ENCODE measurements at places on chromosomes 4 and X. TPM values are rescaled to one million over a fixed set of nuclear protein-coding genes. Genes with fewer than 3 reads are reported as not detected.

DNA sequence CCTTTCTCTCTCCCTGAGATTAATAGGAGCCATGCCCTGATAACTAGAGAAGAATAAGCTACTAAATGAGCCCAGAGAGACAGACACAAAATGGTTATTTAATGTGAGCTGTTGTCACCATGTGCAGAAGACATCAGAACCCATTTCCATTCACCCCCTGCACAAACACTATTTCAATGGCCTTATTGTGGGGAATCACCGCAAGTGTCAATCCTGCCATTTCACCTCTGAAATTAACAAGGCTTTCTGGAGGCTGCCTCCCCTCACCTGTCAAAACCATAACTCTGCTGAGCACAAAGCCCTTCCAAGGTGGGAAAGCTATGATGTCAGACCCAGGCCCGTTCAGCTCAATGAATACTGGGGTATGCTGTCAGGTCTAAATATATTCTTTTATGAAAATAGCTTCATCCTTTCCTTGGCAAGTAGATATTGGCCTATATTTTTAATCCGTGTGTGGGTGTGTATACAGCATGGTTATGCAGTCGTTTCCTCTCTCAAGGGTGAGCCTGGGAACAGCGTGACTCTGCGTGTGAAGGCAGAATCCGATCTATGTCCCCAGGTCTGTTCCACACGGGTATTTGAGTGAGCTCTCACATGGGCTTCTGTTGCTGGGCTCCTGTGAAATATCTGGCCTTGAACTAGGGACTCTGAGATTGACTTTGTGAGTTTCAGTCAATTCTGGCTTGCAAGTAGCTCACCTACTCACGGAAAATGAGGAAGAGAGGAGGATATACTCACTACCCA is 266.3 kb downstream of the FBXW7 start:
- DNase-seq = no peak

DNA sequence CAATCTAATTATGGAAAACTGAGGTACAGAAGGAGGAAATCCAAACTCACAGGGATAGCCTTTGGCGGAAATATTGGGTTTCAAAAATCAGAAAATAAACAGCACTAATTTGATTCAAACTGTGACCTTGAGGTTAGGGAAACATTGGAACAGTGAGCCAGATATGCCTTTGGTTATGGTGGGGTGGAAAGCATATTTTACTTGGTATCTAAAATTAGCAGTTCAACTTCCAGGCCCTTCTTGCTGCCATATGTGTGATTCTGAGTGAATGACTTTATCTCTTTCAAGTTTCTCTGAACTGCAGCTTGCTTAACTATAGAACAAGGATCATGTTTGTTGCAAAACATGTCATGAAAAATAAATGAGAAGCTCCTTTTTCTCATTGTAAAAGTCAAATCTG is 240.9 kb upstream of the VEGFC start:
- no peak for DNase-seq

DNA sequence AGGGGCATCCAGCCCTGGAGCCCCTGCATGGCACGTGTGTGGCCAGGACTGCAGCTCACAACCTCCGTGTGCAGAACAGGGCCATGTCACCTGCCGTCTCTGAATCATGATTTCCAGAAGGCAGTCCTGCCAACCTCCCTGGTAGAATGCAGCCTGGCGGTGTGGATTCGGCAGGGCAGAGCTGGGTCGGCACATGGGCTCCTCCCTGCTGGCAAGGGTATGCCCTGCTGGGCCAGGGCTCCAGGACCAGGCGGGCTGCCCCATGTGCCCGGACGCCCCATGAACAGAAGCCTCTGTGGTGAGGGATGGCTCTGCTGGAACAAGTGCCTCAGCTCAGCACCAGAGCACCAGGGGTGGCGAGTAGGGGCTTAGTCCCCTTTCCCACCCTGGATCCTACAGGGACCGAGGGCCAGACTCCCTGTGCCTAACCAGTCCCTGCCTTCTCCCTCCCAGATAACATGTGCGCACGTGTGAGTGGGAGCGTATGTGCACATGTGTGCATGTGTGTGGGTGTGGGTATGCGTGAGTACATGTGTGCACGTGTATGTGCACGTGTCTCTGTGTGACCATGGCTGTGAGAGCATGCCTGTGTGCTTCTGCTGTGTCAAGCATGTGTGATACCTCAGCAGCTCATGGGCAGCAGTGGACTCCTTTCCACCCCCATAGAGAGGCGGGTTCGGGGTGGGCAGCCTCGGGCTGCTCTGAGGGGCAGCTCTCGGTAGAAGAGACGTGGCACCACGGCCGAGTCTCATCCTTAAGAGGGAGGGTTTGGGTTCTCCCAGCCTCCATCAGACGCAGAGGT is 10.3 kb upstream of the MXD4 start:
- no peak for DNase-seq

GRCh38 chrX:66408507-66408906 is 230.4 kb downstream of the EDA2R start:
- DNase-seq = no peak

DNA sequence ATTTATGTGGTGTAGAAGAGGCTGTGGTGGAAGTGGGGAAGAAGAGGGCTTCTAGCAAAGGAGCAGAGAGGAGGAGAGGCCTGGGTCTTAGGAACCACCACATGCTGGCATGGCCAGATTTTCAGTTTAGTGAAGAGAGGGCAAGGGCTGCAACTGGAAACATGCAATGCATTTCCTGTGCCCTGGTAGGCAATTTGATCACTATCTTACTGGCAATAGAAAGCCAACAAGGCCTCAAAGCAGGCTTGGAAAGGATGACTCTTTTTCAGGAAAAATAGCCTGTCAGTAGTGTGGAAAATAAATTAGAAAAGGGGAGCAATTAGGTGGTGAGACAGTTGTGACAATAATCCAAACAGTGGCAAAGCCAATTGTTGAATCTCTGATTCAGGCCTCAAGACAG is 501.9 kb upstream of the ZFP42 start:
- DNase-seq = no peak

Gene IL13RA2
- not detected for total RNA-seq

GRCh38 chr4:42683393-42683792 is 26.5 kb upstream of the ATP8A1 start:
- DNase-seq = no peak

GRCh38 chr4:54986095-54986846 is 139.1 kb downstream of the KDR start:
- no peak for DNase-seq

Gene GPRIN3
- 26.8 TPM for total RNA-seq

GRCh38 chr4:162644346-162644745 is 480.5 kb upstream of the FSTL5 start:
- no peak for DNase-seq

Gene LRRC66
- 53.4 TPM for total RNA-seq

DNA sequence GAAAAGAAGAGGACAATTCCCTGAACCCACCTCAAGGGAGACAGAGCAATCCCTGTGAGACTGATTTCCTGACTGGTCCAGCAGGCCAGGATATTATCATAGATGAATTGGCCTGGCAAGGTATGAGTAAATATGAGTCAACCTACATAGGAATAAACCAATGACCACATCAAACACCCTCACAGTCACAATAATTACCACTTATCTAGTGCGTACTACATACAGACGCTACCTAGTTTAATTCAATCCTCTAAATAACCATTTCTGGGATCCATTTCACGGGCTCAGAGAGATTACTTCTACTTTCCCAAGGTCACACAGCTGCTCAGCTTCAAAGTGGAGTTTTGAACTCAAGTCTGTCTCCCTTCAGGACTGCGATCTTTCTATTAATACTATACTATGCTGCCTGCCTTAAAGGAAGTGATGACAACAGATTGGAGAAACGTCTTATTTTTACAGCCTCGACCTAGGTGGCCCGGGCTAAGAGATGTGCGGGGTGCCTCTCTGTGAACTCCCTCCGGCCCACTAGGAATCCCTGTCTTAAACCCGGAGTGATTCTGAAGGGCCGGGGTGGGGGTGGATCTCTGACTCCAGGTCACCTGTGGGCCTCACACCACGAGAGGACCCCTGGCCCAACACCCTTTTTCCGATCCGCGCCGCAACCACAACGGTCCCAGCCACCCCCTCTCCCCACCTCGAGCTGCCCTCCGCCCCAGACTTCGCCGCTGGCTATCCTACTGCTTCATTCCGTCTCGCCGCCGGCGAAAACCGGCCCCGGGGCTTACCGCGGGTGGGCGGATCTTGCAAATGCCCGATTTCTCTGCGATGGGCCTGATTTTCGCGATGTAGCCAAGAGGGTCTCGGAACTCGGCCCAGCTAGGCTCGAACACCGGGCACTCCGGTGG is 800 bp downstream of the KDM5C start:
- peak; percentile 22 for DNase-seq

DNA sequence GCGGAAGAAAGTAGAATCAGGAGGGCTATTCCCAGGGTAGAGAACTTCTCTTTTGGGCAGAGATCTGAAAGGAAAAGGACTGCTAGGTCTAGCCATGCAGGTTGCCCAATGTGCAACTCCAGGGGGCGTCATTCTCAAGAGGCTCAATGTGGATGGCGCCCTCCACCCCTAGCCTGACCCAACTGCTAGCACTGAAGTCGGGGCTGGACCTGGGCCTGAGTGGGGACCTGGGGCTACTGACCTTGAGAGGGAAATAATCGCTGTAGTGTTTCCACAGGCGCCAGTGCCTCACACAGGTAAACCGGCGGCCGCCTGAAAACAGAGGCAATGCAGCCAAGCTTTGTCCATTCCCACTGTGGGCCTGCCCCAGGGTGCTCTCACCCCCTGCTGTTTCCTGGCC is 6.1 kb downstream of the AWAT2 start:
- no peak for DNase-seq

DNA sequence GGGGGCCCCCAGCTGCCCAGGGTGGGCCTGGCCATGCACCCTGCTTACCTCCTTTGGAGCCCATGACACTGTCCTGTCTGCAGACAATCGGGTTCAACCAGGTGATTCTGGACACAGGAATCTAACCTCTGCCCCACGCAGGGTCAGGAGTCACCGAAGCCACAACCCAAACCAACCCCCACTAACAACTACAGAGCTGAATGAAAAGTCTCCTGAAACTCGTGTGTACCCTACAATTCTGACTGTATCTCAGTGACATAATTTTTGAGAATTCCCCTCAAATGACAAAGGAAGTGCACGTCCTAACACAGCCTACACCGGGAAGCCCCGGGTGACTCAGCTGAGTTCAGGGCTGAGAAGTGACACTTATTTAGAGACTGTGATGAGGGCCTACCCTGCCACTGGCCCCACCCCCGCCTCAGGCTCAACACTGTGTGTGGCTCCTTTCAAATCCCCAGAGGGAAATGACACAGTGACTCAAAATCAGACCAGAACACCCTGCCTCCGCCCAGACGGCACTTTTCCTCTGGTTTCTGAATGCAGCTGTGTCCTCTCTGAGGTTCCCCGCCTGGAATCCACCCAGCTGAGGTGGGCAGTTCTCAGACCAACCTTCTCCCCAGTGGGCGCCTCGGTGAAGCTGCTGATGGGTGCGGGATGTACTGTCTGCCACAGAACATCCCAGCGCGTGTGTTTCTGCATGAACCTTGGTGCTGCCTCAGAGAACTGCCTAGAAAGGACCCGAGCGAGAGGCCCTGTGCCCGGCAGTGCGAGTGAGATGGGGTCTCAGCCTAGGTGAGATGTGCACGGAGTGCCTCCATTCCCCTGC is 9.9 kb downstream of the TNIP2 start:
- peak; percentile 46 for DNase-seq

DNA sequence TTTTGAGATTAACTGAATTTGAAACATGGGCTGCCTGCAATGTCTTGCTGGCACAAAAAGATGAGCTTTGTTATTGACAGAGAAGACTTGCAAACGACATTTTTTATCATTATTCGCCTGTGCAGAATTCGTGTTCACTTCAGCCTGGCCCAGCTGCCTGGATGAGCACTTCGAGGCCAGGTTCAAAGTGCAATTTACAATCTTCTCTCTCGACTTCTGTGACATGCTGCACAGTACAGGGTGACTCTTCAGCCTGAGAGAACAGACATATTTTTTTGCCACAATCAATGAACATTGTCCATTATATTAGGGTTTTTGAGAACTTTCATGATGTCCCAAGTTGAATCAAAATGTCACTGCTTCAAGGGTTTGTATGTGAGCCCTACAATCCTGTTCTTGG is 616.5 kb downstream of the SMARCA1 start:
- peak; percentile 45 for DNase-seq

All from Peyer's patch (tissue), 4 donors.